ENCODE measurements at places on chromosomes 1 and 21.
A peak's percentile ranks its signal among the peaks of the same experiment; 100 is the strongest.

- no peak for DNase-seq
Measured at GRCh38 chr1:208211921-208212843, 32.0 kb downstream of the PLXNA2 start.

- no peak for DNase-seq
Measured at GRCh38 chr1:10143961-10144485, 66.3 kb upstream of the KIF1B start.

DNA sequence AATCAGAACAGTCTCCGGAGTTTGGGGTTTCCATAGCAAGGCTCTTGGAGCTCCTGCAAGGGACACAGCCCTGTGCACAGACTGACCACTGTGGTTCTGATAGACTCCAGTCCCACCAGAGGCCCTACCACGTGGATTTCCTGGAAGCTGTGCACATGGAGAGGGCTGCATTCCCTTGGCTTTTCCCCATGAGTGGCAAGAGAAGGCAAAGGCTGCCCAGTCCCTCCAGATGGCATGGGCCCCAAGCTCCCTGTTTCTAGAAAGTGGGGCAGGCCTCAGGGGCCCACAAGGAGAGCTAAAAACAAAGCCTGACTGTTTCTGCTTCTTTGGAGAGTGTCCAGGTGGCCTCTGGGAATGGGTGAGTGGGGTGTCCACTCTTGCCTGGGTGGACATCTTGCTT is 87.5 kb downstream of the DDX20 start:
- no peak for DNase-seq

DNA sequence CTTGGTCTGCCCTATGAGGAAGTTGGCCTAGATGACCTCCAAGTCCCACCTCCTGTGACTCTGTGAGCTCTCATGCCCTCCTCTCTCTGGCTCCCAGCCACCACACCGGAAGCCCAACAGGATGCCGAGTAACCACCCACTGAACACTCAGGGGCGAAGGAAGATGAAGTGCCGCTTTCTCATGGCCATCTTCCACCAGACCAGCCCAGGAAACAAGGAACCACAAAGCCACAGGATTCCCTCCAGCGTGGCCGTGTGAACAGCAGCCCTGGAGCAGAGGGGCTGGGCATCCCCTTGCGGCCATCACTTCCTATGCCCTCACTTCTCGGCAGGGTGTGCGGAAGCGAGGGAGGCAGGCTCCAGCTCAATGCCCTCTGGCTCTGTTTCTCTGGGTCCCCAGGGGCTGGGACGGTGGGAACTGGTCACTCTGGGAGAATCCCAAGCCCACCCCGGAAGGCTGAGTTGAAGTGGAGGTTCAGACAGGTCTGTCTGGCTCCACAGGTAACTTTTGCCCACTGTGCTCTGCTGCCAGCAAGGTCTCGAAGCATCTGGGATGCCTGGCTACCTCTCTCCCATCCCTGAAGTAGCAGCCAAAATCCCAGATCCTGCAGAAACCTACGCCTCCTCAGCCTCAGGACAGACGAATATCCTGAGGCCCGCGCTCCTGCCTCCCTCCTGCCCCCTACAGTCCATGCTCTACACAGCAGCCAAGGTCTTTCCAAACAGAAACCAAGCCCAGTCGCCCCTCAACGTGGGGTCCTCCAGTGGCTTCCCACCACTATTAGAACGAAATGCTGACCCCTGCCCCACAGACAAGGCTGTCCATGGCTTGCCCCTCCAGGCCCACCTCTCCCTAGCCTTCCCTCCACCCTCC is 44.2 kb upstream of the ECE1 start:
- peak; percentile 60 for DNase-seq

GRCh38 chr21:31892686-31893085 is 19.9 kb downstream of the HUNK start:
- DNase-seq, result no peak

DNA sequence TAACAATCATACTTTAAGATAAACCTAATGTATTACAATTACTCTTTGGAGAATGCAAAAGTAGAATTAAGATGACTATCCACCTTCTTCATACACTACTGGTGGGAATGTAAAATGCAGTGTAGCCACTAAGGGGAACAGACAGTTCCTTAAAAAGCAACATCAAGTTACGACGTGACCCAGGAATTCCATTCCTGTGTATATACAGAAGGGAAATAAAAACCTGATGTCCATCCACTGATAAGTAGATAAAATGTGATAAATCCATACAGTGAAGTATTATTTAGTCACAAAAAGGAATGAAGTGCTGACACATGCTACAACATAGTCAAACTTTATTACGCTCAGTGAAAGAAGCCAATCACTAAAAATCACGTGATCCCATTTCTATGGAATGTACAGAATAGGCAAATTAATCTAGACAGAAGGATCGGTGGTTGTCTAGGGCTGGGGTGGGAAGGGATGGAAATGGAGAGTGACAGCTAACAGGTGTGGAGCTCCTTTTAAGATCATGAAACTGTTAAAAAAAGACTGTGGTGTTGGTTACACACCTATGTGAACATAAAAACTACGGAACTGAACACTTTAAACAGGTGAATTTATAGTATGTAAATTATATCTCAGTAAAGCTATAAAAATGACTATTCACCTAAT is 42.1 kb downstream of the NRIP1 start:
- DNase-seq, result no peak

- DNase-seq, result no peak
Measured at GRCh38 chr1:17351598-17352324, 20.2 kb upstream of the PADI6 start.

DNA sequence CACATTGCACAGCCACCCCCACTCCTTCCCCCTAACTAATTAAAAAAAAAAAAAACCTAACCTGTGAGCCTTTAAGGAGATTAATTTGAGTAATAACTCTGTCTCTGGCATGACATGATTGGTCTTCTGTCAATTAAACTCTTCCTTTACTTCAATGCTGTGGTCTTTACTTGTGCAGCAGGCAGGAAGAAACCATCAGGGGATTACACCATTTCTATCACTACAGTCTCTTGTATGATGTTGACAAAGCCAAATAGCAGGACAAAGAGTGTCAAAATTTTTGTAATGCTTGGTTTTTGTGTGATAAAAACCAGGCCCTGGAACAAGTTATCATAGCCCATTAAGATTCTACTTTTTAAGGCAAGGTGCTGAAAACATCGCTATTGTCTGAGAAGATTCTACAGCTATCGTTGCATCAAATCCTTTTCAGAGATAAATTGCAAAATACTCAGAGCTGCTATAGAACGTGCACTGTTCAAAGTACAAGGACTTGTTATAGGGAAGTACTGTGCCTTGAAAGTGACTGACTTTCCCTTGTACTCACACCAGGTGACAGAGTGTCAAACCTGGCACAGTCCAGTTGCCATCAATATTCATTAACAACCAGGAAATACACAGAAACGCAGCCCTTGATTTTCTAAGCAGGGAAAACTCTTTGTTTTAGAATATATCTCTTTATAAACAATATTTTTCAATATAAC is 37.7 kb downstream of the LHX9 start:
- DNase-seq, result no peak

DNA sequence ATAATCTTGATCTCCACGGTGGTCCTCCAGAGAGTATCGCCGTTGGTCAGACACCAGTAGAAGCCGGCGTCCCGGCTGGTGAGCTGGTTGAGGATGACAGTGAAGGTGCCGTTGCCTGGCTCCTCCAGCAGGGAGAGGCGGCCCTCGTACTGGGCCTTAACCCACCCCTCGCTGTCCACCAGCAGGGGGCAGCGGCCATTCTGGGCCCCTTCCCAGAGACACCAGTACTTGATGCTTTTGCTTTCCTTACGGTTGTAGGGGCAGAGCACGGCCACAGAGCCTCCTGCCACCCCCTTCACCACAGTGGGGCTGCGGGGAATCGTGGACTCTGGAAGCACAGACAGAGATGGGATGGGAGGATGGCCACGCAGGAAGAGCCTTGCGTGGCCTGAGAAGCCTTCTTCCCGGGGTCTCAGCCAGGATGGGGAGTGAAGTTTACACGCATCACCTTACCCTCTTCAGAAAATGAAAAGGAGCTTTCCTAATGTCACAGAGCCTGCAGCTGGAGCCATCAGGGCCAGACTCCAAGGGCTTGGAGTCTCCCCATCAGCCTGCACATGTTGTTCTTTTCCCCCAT is 10.7 kb downstream of the PIGR start:
- DNase-seq, result no peak

GRCh38 chr1:110385369-110385768 is 5.5 kb downstream of the SLC16A4 start:
- no peak for DNase-seq

- no peak for DNase-seq
Measured at GRCh38 chr1:162676750-162677149, 44.5 kb downstream of the DDR2 start.

- no peak for DNase-seq
Measured at GRCh38 chr21:14677639-14678179, 131.6 kb upstream of the SAMSN1 start.

DNA sequence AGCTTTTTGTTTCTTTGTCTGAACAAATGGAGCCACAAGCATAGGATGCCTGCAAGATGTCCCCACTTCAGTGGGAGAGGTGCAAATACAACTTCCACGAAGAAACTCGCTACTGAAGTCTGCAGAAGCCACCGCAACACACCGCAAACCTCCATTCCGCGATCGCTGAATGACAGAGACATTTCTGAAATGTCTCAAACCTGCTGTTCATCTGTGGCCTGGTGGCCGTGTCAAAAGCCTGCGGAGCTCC is 1.0 kb downstream of the TP53BP2 start:
- peak; percentile 41 for DNase-seq

DNA sequence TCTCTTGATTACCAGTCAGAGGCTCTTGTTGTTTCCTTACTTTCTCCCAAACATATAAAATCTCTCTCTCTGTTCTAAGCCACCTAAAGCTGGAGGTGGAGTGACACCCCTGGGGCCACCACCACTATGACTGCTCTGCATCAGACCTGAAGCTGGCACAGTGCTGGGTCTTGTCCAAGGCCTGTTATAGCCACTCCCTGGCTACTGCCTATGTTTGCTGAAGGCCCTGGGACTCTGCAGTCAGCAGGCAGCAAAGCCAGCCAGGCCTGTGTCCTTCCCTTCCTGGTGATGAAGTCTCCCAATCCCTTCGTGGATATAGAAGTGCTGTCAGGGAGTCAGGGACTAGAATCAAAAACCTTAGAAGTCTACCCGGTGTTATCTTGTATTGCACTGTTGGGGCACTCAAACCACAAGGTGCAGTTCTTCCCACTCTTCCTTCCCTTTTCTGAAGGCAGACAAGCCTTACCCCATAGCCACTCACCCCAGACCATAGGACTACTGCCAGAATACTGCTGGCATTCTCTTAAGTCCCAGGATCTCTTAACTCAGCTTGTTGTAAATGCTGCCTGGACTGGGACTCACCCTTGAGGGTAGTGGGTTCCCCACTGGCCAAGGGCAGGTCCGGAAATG is 103.1 kb downstream of the RPS6KC1 start:
- no peak for DNase-seq
